Suprapubic skin (tissue), 4 donors: ENCODE measurements at places on chromosomes 4 and X. TPM values are rescaled to one million over a fixed set of nuclear protein-coding genes. Genes with fewer than 3 reads are reported as not detected.

The CXCL1 gene
- not detected for total RNA-seq

The SMIM9 gene
- not detected for total RNA-seq

The ZNF141 gene
- 40.6 TPM for total RNA-seq

The PAGE2B gene
- not detected for total RNA-seq

The ITM2A gene
- total RNA-seq = 25.3 TPM

The CENPVL3 gene
- total RNA-seq = not detected

The LNX1 gene
- 47.2 TPM for total RNA-seq

The BEX2 gene
- 10.1 TPM for total RNA-seq

The ATXN3L gene
- not detected for total RNA-seq

The SSX2B gene
- not detected for total RNA-seq
